ENCODE measurements at places on chromosomes 11 and 22.

- no peak for DNase-seq
These were observed 55.7 kb downstream of the SYTL2 start for GRCh38 chr11:85755285-85755684.

DNA sequence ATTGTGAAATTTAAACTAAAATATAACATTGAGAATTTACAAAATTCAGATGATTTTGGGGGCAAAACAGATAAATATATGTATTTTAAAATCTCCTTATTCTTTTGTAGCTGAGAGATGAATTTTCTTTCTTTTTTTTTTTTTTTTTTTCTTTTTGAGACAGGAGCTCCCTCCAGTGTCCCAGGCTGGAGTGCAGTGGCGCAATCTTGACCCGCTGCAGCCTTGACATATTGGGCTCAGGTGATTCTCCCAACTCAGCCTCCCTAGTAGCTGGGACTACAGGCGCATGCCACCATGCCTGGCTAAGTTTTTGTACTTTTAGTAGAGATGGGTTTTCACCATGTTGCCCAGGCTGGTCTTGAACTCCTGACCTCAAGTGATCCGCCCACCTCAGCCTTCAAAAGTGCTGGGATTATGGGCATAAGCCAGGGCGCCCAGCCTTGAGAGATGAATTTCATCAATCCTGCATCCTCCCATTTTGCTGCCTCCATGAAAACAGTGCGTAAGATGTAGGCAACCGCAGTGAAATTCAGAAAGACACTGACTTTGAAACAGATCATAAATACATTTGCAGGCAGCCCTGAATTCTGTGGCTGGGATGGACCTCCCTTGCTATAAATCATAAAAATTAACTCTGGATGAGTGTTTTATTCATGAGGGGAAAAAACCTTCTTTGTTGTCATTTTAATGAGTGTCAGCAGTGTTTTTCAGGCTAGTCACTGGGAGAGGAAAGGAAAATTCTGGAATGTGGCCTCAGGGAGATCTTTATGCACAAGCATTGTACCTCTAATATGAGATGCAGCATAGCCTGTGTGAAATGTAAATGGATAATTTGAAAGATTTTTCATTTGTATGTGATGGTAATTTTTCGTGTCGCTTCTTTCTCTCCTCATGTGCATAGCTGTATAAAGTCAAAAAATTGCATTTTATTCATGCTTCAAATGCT is 14.4 kb downstream of the ELMOD1 start:
- no peak for DNase-seq

DNA sequence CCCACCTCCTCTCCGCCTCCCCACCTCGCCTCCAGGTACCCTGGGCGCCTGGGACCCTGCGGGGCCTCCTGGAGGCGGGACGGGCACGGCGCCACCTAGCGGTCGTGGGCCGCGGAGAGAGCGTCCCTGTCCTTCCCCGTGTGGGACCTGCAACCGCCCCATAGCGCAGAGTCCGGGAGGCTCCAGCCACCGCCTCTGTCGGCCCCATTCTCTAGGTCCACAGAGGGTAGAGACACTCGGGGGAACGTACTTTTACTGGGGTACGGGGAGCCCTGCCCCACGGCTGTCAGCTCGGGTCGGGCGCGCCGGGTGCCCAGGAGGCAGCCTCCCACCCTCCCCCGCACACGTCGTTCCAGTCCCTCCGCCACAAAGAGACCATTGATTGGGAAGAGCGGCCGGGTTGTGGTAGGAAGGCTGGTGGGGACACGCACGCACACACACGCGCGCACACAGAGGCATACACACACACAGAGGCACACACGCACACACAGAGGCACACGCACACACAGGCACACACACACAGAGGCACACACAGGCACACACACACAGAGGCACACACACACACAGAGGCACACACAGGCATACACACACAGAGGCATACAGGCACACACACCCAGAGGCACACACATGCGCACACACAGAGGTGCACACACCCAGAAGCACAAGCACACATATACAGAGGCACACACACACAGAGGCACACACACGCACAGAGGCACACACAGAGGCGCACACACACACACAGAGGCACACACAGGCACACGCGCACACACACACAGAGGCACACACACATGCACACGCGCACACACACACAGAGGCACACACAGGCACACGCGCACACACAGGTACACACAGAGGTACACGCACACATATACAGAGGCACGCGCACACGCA is 12.6 kb upstream of the NECTIN1 start:
- DNase-seq: peak; percentile 73

GRCh38 chr11:34148504-34149165 is 43.2 kb downstream of the NAT10 start:
- no peak for DNase-seq

GRCh38 chr11:69253028-69253427 is 40.9 kb upstream of the MYEOV start:
- DNase-seq: no peak

GRCh38 chr11:95445746-95446333 is 214.8 kb upstream of the SESN3 start:
- DNase-seq: no peak

- DNase-seq: no peak
These were observed 90.3 kb upstream of the RTL6 start for GRCh38 chr22:44588348-44588747.

- DNase-seq: no peak
These were observed 123.4 kb downstream of the SWAP70 start for GRCh38 chr11:9787260-9787659.

DNA sequence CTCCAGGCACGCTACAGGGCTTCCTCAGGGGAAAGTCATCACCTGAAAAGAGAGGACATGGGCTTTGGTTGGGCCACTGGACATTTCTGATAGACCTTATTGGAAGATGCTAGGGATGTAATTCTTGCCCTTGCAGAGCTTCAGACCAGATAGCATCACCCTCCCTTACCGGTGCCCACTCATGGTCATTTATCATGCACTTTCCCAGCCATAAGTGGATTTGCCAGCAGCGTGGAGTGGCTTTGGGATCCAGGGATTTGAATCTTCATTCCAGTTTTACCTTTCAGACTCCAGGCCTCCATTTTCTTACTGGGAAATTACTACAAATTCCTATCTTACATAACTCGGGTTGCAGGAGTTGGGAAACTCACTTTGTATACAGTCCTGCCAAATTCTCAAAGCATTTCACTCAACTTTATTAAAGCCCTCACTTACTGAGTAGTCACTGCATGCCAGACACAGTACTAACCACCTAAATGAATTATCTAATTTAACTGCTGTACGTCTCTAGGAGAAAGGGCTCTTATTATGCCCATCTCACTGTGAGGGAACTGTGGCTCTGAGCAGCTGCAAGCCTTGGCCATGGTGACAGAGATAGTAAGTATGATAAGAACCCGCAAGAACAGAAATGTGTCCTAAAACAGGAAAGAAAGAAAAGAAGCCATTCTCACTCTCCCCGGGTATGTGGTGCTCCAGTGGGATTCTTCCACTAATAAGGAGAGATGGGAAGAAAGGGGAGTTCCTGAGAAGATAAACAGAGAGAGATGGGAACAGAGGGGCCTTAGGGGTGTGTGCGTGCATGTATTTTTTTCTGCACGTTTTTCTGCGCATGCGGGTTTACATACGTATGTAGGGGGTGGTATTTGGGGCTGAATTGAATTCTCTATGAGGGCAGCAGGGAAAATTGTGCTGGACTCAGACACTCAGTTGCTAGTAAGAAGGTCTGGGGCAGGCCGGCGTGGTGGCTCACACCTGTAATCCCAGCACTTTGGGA is 9.7 kb downstream of the CHRM1 start:
- no peak for DNase-seq

GRCh38 chr11:19370100-19370861 is 129.5 kb upstream of the E2F8 start:
- DNase-seq: no peak

DNA sequence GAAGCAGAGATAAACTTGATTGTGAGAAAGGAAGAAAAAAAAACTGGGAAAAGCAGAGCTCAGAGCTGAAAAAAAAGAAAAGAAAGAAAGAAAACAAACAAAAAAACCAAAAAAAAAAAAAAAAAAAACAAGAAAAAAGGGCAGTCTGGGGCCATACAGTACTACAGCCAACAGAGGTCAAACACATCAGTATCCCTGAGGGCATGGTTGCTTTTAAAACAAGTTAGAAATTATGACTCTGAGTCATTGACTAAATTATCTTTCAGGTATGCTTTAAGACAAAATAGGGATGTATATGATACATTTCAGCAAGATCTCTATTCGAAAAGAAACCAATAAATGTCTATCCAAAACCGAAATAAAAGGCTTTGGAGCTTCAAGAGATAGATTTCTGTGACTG is 37.1 kb upstream of the TLCD5 start:
- no peak for DNase-seq

DNA sequence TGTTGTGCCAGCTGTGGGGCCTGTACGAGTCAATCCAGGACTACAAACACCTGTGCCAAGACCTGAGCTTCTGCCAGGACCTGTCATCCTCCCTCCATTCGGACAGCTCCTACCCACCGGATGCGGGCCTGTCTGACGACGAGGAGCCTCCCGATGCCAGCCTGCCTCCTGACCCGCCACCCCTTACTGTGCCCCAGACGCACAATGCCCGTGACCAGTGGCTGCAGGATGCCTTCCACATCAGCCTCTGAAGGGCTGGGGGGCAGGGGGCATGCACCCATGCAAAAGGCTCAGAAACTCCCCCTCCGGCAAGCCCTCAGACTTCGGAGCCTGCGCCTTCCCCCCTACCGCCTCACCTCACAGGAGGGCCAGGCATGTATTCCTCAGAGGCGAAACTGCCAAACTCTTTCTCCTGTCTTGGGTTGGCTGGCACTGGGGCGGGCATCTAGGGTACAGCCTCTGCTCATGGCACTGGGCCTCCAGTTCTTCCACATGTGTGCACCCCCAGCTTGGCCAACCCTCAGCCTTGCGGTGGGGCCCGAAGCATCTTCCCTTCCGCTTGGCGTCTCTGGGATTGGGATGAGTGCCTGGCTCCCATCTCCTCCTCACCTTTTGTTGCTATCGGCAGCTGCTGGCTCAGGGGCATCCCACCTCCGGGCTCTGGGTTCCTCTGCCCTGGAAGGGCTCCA is 1.2 kb downstream of the FAM89B start:
- DNase-seq: no peak

DNA sequence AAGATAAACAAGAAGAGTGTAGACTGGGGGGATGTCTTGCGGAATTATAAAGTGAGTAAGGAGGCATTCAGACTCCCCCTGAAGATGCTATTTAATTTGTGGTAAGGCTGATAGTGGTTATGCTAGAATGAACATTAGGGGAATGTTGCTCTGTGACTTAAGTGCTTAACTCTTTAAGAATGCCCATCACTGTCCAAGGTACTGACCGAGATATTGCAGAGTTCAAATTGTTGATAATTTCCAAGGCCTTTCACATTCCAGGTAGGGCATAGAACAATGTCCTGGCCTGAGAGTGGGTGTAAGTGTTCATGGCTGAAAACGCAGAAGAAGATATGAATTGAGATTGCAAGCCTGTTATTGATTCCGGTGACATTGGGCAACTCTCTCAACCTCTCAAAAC is 90.3 kb upstream of the SEZ6L start:
- DNase-seq: no peak

- no peak for DNase-seq
These were observed 7.5 kb downstream of the SUSD2 start for GRCh38 chr22:24188705-24189248.

Measured in spinal cord (tissue), 10 donors.